ENCODE measurements at places on chromosomes 12 and 14.

DNA sequence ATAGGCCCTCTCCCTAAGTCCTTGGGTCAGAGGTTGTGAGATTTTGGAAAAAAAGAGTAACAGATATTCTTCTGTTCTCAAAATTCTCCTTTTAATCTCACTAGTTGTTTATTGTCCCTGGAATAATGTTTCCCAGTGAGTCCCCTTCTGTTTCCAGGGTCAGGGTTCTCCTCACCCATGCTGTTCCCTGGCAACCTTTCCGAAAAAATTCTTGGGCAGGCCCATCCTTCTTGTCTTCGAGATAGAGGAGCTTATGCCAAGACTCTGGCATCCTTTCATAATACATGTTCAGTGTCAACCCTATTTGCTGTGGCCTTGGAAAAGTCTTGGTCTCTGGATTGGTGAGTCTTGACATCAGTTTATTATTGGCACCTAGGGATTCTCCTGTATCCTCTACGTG lies 212.4 kb upstream of the FAR2 start:
- DNase-seq: no peak

DNA sequence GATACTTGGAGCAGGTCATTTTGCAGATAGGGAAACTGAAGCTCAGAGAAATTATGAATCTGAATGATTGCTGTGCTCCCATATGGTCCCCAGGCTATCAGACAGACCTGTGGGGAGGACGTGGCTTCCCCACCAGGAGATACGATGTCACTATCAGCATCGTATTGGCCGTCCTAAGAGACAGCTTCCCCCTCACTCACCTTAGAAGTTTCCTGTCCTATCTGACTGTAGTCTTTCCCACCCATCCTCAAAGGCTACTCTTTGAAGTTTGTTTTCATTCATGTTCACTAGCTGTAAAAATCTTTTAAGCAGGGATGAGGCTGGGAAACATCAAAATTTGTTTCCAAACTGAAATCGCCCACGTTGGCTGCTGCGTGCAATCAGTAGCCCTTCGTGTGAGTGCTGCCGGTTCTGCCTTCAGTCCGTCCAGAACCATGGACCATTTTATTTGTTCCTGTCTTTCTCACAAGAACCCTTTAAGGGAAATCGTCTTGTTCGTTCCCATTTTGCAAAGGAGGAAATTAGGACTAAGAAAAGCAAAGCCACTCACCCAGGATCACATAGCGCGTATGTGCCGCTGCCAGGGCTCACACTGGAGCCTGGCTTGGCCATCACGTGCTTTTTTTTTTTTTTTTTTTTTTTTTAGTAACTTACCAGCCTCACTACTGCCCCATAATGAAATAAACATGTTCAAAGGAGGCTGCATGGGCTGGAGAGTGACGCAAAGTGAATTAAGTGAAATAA lies 1.0 kb upstream of the KDM2B start:
- DNase-seq: no peak

GRCh38 chr12:22709292-22709691 lies 84.3 kb downstream of the ETNK1 start:
- DNase-seq: no peak

GRCh38 chr14:54766276-54767138 lies 136.1 kb downstream of the GCH1 start:
- no peak for DNase-seq

DNA sequence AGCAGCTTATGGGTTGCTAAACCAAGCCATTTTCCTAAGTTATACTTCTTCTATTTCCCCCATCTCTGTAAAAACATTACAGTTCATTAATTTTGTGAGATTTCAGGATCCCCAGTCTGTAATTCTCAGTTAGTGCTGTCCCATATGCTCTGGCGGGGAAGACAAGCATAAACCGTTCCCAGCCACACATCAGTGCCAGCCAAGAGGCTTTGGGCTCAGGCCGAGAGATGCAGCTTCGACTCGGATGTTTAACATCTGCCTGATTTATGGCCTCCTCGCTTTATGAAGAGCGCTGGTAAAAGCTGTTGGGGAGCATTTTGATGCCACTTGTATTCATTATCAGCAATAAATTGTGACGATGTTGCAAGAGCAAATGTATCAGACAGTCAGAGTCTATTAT lies 349.1 kb upstream of the CCDC196 start:
- no peak for DNase-seq

All from T follicular helper cell (primary cell).